Stimulated activated CD8-positive, alpha-beta memory T cell treated with anti-CD3 and anti-CD28 coated beads, Interleukin-12 subunit alpha, Interleukin-12 subunit beta, amount 100 ng/mL, for 4 hours (primary cell): ENCODE measurements at places on chromosomes 7 and 10.

DNA sequence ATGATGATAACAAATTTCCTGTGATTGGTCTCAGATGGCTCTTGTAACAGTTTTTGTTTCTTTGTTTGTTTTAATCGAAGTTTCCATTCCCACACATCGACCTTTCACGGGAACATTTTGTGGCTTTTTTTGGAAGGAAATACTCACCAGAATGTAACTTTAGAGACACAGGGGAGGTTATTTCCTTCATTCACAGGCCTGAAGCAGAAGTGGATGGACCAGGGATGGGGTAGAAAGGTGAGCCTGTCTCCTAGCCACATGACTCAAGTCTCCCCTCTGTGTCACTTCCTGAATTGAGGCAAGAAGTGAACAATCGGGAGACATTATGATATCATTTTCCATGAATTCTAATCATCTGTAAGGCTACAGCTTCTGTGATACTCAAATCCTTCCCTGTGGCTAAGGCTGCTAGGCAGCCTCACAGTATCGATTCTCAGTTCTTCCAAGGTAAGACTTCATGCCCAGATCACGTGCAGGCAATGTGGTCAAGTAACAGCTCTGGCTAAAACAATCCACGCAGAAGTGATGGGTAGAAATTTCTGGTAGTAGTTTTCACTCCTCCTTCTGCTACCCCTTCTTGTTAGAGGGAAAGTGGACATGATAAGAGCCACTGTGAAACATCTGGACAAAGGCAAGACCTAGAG lies 203.9 kb upstream of the NEBL start:
- DNase-seq = no peak

DNA sequence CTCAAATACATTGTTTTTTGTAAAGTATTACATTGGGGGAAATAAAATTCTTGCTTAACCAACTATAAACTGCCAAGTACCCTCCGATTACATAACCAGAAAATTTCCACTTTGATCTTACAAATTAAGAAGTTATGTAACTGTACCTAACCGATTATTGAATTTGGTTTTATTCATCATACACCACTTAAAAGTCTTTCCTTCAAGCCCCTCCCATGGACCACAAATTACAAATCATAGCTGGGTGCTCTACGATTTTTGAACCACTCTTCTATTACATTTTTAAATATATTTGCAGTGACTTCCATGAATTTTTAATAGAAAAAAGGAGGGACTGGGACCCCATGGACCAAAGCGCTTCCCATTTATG lies 630 bp downstream of the ZNF680 start:
- DNase-seq = no peak

DNA sequence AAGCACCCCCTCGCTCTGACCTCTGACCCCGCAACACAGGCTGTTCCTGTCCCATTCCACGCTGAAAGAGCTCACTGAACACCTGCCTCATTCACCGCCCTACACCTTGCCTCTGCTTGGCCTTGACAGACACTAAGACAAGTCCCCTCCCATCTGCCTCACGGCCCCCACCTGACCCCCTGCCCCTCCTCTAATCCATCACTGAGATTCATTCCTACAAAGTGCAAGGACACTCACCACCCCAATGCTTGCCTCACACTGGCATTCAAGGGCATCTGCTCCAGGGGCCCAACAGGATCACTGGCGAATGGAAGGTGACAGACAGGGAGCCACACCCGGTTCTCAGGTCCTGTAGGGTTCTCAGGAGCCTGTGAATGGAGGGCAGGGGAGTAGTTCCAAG lies 68.1 kb upstream of the NANOS1 start:
- no peak for DNase-seq

- DNase-seq = no peak
Measured at GRCh38 chr7:42991913-42992591, 59.9 kb downstream of the MRPL32 start.

DNA sequence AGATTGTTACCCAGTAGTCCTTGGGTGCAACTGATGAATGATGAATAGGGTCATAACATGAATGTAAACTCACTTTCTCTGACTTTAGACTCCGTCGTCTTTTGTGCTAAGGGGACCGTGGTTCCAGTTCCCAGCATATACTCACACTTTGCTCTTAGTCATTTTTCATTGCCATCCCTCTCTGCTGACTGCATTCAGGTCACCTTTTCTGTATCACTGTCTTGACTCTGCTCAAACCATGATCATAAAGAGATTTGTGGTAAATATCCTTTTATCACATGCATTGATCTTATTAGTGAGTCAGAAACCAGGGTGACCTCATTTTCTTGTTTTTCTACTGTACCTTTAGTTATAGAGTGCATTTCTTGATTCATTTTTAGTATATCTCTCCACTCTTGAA lies 141.1 kb upstream of the AGR3 start:
- DNase-seq = no peak

GRCh38 chr7:106116161-106116704 lies 4.1 kb upstream of the SYPL1 start:
- DNase-seq = no peak

GRCh38 chr7:3280946-3281656 lies 20.0 kb upstream of the SDK1 start:
- DNase-seq = no peak
